ENCODE measurements at places on chromosomes 12 and 14.

DNA sequence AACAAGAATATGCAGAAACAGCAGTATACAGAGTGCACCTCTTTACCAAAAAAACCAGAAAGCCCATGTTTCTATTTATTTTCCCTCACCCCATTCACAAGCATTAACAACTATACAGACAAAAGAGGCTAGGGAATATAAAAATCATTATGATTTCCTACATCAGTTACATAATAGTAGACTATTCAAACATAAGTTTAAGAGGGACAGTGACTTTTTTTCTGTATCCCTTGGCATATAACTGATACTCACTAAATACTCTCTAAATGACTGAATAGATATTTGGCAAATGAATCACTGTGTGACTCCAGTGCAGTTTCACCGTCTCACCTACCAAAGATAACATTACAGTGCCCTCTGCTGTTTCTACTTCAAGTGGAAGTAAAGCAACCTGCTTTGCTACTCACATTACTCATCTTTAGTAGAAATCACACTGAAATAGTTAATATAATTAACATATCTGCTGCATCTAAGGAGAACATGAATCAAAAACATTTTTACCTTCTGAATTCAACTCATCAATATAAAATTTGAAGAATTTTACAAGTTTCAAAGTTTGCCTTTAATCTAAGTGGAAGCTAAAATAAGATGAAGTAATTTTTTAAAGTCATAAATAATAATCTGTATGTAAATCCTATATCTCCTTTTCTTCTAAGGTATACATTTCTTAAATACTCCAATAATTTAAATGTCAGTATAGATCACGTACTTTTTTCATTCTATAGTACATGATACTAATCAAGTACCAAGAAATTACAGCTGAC is 103.8 kb downstream of the OSBPL8 start:
- DNase-seq: no peak

DNA sequence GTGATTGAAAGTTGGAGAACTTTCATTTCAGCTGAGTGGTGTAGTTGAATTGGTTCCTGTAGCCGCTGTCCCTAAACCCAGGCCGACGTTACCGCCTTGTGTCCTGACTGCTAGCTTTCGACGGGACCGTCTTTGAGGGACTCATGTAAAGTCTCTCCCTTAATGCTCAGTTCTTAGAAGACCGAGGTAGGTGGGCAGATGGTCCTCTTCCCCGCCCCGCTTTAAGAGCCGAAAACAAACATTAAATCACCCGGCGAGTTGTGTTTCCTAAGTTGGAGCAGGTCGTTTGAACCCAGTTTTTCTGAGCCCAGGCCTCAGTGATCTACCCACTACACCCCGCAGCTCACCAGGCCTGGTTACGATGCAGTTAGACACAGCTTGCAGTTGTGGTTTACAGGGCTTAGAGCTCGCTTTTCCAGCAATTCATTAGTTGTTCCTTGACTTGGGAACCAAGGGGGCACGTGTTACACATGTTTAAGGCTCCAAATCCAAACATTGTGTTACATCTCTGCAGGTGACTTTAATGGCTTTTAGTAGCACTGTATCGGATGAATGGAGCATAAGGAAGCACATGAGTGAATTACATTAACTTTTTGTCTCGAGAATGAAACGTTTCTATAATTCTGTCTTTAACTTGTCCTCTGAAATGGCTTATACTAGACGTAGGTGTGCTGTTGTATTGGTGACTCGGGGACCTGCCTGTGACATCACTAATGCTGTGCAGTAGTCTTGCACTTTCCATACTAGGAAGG is 790 bp downstream of the NEDD1 start:
- DNase-seq: no peak

DNA sequence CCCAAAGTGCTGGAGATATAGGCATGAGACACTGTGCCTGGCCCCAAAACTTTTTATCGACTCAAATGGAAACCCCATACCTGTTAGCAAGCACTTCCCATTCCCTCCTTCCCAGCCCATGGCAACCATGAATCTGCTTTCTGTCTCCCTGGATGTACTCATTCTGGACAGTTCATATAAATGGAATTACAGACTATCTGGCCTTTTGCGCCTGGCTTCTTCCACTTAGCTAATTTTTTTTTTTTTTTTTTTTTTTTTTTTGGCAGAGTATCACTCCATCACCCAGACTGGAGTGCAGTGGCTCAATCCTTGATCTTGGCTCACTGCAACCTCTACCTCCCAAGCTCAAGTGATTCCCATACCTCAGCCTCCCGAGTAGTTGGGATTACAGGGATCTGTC is 134.5 kb upstream of the MED13L start:
- DNase-seq: no peak

GRCh38 chr12:57989838-57990237 is 48.5 kb downstream of the ATP23 start:
- DNase-seq: no peak

DNA sequence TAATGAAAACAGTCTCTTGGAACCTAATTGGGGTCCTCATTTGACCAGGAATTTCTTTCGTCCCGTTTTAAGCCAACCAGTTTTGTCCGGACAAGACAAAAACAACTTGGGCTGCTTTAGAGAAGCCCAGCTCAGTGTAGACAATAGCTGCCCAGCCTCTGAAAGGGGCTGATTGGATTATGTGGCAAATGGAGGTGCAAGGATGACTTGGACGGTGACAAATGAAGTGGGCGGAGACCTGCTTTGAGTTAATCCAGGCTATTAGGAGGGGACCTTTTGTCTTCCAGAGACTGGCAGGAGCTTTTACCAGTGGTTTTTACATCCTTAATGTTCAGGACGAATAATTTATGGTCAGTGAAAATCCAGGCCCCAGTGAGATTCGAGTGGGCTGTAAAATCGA is 4.8 kb downstream of the MEG3 start:
- no peak for DNase-seq

DNA sequence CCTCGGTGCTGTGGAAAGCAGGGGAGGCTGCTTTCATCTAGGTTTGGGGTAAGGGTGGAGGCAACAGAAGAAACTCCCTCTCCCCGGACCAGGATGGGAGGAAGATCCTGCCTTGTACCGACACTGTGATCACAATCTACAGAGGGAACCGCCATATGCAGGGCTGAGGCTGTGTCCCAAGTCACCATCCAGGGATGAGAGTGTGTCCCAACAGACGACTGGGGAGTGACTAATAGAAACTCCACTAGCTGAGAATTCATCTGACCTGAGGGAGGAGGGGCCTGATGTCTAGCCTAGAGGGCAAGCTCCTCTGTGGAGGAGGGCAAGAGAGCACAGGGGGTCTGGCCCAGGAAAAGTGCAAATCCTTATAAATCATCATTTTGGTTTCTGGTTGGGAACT is 172.4 kb downstream of the CALM1 start:
- DNase-seq: no peak

DNA sequence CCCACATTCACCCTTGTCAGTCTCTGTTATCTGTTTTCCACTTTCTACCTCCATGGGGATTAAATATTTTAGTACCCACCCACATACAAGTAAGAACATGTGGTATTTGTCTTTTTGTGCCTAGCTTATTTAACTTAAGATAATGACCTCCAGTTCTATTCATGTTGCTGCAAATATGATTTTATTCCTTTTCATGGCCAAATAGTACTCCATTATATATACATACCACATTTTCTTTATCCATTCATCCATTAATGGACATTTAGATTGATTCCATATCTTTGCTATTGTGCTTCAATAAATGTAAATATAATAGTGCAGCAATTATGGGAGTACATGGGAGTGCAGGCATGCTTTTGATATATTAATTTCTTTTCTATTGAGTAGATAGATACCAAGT is 185.8 kb downstream of the RPAP3 start:
- no peak for DNase-seq

DNA sequence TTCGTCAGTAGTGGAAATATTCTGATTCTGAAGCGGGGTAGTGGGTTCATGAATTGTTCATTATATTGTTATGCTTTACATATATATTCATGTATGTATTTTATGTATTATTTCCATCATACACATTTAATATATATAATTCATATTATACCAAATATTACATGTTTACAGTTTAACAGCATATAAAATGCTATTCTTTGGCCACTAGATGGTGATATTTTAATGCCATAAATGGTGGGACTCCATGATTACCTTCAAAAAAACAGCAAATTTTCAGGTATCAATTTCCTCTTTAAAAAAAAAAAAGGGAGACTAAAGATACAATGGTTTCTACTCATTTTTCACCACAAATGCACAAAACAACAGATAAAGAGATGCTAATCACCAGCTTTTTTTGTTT is 41.0 kb downstream of the BDKRB1 start:
- DNase-seq: no peak

DNA sequence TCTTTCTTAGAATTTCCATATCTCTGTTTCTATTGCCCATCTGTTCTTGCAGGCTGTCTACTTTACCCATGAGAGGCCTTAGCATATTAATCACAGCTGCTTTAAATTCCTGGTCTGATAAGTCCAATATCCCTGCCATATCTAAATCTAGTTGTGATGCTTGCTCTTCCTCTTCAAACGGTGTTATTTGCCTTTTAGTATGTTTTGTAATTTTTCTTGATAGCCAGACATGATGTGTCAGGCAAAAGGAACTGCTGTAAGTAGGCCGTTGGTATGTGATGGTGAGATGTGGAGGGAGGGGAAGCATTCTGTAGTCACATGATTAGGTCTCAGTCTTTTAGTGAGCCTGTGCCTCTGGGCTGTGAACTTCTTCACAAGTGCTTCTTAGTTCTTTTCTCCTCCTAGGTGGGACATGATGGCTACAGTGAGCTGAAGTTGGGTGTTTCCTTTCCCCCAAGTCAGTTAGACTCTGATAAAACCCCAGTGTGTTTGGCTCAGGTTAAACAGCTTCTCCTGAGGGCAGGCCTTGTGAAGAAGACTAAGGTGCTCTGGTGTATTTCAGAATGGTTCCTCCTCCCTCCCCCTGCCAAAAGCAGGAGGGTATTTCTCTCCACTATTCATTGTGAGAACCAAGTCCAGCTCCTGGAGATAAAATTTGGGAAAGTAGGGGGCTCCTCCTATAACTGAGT is 195.9 kb upstream of the PARP11 start:
- DNase-seq: no peak

- DNase-seq: no peak
Measured at GRCh38 chr12:28611115-28611435, 420.8 kb downstream of the CCDC91 start.

GRCh38 chr14:59278111-59278510 is 89.6 kb downstream of the DAAM1 start:
- DNase-seq: no peak

GRCh38 chr14:100666403-100666802 is 60.3 kb upstream of the DLK1 start:
- DNase-seq: no peak

GRCh38 chr12:93288626-93289025 is 89.1 kb upstream of the NUDT4 start:
- DNase-seq: no peak

DNA sequence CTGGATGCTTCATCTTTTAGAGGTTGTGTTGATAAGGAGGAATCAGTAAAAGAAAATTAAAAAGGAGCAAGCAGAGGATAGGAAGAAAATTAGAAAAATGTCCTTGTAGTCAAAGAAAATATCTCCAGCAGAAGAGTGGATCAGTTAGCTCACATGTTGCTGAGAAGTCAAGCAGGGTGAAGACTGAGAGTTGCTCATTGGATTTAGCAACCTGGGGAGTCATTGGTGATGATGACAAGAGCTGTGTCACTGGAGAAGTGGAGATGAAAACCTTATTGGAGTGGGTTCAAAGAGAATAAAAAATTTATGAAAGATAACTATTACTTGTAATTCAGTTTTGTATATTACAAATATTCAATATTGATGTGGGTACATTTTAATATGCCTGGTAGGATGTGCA is 9.8 kb downstream of the FRMD6 start:
- no peak for DNase-seq

- no peak for DNase-seq
Measured at GRCh38 chr14:76686646-76687045, 74.6 kb upstream of the VASH1 start.

DNA sequence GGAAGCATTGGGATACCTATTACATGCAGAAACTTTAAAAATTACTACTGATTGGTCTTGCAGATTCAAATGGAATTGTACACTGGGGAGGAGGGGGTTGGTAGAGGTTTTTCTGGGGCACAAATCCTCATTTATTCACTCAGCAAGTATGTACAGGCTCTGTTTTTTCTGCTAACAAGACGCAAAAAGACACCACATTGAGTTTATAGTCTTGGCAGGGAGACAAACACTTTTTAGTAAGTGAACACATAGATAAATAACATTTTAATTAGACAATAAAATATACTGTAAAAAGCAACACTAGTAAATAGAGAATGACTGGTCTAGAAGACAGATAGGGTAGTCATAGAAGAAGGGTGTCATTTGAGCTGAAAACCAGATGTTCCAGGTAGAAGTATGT is 23.8 kb downstream of the GLIPR1L2 start:
- DNase-seq: no peak

DNA sequence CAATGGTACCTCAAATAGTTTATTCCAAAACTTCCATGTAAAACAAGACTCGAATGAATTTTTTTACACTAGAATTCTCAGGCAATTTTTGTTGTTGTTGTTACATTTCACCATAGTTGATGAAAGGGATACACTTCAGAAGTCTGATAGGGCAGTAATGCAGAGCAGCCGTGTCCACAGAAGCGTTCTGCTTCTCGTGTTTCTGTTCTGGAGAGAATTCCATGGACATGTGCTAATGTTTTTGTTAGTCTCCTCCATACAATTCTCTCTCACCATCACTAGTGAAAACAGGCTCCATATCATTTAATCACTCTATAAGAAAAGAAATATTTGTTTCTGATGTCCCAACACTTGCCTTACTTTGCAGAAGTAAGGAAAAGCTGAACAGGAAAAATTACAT is 606.1 kb downstream of the SLC16A7 start:
- no peak for DNase-seq

DNA sequence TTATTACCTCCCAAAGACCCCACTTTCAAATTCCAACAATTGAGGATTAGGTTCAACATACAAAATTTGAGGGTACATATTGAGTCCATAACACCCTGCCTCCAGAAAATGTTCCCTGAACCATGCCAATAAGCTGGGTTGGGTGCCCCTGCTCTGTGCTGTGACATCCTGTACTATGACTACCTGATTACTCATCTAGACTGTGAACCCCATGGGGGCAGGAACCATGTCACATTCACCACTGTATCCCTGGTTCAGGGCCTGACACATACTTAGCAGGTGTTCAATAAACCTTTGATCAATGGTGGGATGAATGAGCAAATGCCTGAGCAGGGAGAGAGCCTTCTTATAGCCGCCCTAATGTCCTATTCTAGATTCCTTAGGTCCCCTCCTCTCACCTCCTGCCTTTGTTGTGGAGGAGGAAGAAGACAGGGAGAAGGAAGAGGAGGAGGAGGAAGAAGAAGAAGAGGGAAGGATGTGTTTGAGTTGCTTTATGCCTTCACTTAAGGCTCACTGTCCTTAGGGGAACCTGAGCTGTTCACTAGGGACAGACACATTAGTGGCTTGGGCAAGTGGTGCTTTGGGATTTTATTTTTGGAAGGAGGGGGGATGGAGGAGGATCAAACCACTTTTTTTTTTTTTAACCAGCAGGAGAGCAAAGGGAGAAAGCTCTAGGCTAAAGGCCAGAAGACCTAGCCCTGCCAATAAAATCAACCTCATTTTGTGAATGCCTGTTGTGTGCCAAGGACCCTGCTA is 21.3 kb downstream of the GPR68 start:
- DNase-seq: no peak

All from glutamatergic neuron (in vitro differentiated cells).